ENCODE measurements at places on chromosomes 7 and 10. TPM values are rescaled to one million over a fixed set of nuclear protein-coding genes. Genes with fewer than 3 reads are reported as not detected.

Gene IGF2BP3
- total RNA-seq: 196 TPM

Gene GOLGA7B
- not detected for total RNA-seq

Gene FAM25G
- total RNA-seq: not detected

Gene GIMAP6
- 156 TPM for total RNA-seq

Gene CYP2C18
- not detected for total RNA-seq

Gene LBX1
- total RNA-seq: not detected

Gene OR2A12
- not detected for total RNA-seq

Gene PRKCQ
- total RNA-seq: 0.72 TPM

Gene ACTL6B
- not detected for total RNA-seq

Gene AGAP6
- 6.3 TPM for total RNA-seq

Gene ACADSB
- total RNA-seq: 12.2 TPM

Gene PPP1R3C
- 1.6 TPM for total RNA-seq

Gene CXCL12
- 1.2 TPM for total RNA-seq

Gene GDF2
- not detected for total RNA-seq

Gene GIMAP8
- 75.3 TPM for total RNA-seq

Gene AMPH
- total RNA-seq: not detected

Gene LAMB4
- total RNA-seq: 0.86 TPM

Gene HGF
- total RNA-seq: 1.7 TPM
